ENCODE measurements at places on chromosomes 7 and 10.

GRCh38 chr10:113187063-113187777, 237.2 kb downstream of the TCF7L2 start:
- DNase-seq: no peak

- no peak for DNase-seq
Measured at GRCh38 chr7:10934292-10934691, 39.4 kb upstream of the PHF14 start.

- DNase-seq: no peak
Measured at GRCh38 chr7:122543891-122544290, 155.0 kb downstream of the RNF133 start.

DNA sequence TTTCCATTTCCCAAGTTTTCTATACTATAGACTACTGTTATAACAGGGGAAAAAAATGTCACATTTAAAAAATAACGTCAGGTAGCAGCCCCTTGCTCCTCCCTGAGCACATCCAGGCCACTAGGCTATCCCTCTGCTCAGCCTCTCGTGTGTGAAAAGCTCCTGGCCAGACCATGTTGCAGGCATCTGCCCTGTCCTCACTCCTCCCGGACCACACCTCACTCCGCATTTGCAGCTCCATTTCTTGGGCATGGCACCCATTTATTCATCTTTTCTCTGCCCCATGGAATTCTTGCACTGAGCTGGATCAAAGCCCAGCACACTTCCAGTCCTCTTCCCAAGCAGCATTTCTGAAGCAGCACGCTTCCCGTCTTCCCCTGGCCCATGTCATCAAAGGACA, 1.4 kb upstream of the GDF2 start:
- no peak for DNase-seq

- DNase-seq: no peak
Measured at GRCh38 chr7:118148930-118149329, 35.0 kb upstream of the LSM8 start.

- no peak for DNase-seq
Measured at GRCh38 chr7:111873963-111874690, 311.8 kb upstream of the IMMP2L start.

- no peak for DNase-seq
Measured at GRCh38 chr10:71636588-71636987, 83.0 kb downstream of the C10orf105 start.
